ENCODE measurements at places on chromosomes 7 and 10.

DNA sequence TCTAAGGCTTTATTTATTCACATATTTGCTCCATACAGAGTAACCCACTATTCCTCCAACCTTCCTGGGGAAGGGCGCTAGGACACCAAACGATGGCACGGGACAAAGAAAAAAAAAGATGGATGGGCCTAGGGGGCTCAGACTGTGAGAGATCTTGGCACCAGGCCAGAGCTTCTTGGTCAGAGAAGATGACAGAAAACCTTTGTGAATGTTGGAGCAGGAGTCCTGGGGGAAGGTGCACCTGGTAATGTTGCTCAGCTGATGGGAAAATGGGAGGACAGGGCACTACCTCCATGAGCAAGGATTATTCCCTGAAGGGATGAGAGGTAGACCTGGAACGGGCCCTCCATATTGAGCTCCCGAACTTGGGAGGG is 1.4 kb upstream of the SH3PXD2A start:
- no peak for DNase-seq

- DNase-seq, result no peak
Observed at GRCh38 chr10:132933308-132934042, 8.9 kb downstream of the CFAP46 start.

- no peak for DNase-seq
Observed at GRCh38 chr10:127024685-127025435, 119.6 kb downstream of the DOCK1 start.

GRCh38 chr10:77485847-77486246 is 151.8 kb downstream of the KCNMA1 start:
- no peak for DNase-seq

- no peak for DNase-seq
Observed at GRCh38 chr10:102815790-102816549, 21.2 kb downstream of the CYP17A1 start.
